ENCODE measurements at places on chromosomes 5 and 9.
A peak's percentile ranks its signal among the peaks of the same experiment; 100 is the strongest.

GRCh38 chr5:27590503-27590902 lies 552.1 kb upstream of the CDH9 start:
- DNase-seq: no peak

DNA sequence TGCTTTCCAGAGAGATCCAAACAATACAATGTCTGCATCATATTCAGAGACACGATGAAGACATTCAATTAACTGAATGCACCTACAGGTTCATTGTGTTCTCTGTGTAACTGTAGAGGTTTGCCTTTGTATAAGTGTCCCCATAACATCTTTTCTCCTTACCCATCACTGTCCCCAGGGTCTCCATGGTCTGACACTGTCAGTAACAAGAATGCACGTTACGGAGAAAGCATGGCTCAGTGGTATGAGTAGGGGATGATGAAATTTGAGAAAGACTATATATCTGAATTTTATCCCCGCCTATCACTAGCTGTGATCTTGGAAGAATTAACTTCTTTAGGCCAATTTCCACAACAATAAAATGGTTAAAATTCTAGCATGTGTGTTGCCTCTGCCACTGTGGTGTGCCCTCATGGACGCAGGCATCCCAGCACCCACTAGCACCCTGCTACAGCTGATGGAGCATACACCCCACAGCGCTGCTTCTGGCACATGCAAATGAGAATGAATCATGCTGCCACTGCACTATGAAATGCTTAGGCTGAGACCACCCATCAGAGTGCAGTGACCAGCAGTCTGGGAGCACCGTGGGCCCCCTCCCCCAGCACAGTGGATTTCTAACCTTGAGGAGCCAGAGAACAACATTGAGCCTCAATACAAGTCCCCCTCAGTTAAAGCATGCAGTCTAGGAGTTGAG lies 54.3 kb downstream of the RGMB start:
- DNase-seq: no peak

DNA sequence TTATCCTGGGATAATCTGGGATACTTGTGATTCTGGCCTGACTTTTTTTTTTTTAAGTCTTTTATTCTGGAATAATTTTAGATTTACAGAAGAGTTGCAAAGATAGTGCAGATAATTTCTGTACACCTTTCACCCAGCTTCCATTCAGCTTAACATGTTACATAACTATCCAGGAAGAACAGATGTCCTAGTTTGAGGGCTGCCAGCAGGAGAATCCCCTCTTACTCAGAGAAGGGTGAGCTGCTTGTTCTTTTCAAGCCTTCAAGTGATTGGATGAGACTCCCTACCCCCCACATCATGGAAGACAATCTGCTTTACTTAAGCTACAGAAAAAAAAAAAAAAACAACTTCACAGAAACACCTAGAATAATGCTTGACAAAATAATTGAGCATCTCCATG lies 254.2 kb downstream of the TRIM32 start:
- DNase-seq: no peak

- DNase-seq: no peak
Observed at GRCh38 chr5:16886793-16887345, 49.2 kb downstream of the MYO10 start.

DNA sequence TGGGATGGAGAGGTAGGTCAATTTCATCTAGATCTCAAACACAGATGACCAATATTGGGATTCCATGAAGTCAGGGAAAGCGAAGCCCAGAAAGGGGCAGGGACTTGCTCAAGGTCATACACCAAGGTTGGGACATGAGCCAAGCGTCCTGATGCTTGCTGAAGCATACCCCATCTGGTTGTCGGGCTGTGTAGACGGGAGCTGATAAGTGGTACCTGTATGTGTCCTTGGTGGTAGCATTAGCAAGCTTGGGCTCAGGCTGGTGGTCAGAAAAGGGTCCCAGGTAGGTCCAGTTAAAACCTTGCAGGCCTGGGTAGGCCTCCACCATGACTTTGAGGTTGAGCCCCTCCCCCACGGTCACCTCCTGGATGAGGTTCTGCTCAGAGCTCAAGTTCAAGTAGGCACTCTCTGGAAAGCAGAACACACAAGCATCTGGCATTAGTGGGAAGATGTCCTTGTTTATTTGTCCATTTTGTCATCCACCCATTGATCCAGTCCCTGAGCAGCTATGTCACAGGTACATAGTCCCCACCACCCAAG lies 13.2 kb downstream of the CSF1R start:
- no peak for DNase-seq

DNA sequence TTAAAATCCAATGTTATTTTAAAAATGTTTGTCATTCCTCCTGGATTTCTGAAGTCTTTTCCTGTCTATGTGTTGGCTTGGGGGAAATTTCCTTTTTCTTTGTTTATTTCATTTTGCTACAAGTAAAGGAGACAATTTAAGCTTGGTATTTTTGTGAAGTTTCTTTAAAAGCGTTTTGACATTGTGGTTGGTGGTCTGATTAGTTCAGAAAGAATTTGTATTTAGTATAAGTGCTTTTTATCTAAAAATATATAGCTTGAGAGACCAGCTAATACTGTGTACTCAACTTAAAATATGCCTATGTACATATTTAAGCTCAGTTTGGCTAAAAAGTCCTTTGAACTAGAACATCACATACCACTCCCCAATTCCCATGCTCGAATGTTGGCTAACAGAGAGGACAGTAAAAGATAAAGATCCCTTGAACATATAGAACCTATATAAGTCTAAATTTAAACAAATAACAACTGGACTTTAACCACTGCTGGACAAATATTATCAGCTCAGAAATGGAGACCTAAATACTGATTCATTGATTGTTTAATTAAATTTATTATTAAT lies 237.6 kb downstream of the TLE4 start:
- DNase-seq: no peak

- no peak for DNase-seq
Observed at GRCh38 chr5:175814691-175815090, 56.7 kb upstream of the CPLX2 start.

DNA sequence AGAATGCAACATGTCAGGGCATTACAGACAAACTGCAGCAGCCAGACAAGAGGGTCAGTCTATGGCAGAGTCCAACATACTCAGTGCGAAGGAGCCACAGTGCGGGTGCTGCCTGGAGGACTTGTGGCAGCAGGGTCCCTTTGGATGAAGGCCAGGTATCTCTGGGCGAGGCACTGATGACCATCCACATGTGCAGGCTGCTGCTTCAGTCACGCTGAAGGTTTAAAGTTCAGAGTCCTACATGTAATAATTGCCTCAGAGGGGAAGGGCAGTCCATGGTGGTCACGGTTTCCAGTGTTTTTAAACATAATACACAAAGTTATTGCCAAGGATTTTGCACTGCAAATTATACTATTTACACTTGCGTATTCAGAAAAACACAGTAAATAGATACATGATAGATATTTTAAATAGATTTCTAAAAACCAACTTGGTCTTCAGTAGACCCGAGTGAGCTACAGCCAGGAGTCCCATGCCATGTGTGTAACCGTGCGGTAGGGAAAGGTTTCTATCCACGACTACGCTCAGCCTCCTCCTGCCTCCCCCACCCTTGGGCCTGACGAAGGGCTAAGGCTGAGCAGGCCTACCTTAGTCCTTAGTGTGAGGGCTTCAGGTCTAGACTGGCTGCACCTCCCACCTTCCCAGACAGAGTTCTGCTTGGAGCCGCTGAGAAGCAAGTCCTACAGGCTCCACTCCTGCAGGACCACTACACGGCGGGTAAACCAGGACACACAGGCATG lies 76.2 kb downstream of the GPR21 start:
- no peak for DNase-seq

DNA sequence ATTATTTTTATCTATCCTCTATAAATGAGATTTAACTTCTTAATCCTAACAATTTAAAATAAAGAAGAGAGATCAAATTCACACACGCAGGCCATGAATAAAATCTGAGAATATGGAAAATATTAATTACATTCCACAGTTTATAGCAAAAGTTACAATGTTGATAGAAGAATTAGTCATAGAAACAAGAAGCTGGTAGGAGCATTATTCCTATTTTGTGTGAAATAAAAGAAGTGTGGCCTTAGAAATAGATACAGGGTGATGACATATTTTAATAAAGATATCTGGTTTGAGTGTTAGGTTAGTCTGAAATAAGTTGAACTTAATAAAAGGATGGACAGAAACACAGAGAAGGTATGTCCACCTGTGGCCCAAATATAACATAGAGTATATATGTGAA lies 790.4 kb upstream of the NUDT12 start:
- DNase-seq: no peak

DNA sequence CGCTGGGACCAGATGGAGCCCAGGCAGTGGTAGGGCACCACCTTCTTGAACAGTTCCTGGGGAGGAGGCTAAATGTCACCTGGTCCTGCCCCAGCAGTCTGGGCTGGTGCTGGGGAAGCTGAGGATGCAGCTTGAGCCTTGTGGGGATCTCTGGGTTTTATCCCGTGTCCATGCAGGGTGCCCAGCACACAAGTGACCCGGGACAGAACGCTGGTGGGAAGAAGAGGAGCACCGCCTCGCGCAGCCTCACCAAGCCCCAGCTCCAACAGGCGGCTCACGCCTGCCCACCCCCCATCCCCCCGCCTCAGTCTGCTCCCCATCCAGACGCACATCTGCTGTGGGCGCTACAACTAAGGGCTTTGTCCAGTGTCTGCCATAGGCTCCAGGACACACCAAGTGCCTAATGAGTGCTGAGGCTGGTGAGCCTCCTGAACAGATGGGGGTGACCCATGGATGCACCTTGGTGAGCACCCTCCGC lies 13.8 kb downstream of the RALGDS start:
- DNase-seq: no peak

DNA sequence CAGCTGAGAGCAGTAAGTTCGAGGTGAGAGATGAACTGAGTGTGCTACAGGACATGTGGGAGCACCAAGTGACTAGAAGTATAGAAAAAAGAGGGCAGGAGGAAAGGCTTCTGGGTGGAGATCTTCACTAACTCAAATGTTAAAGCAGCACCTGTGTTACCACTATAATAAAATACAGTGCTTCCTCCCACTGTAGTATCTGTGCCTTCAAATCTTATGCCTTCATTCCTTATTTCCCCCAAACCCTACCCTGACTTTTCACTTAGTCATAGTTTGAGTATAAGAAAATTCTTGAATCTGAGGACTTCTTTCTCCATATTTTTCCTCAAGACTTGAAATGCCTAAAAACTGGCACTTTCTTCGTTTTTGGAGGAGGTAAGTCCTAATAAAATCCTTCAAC lies 61.8 kb downstream of the ALDH1A1 start:
- DNase-seq: no peak

GRCh38 chr9:21160178-21160577 lies 6.3 kb downstream of the IFNA21 start:
- no peak for DNase-seq

DNA sequence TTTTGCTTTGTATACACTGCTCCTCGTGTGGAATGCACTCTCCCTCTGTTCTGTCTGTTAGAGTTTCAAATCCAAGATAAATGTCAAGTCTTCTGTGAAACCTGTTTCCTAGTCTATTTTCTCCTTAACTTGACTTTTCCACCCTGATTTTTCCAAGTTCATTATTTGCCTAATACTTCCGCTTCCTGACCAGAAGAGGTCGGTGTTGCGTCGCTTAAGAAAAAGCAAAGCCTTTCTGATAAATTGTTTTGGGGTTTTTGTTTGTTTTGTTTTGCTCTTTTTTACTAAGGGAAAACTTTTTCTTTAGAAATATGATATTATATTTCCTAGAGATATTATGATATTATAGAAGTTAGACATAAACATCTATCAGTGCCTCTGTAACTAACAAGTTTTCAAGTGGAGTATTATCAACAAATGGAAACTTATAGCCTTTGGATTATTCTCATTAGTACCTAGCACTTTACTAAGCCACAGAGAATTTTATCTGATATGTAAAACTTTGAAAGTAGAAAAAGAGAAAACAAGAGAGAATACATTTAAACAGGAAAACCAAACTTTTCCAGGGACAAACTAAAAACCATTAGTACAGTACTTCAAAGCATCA lies 55.8 kb downstream of the PHAX start:
- DNase-seq: peak; percentile 1

GRCh38 chr5:60447488-60447920 lies 252.5 kb downstream of the DEPDC1B start:
- no peak for DNase-seq

DNA sequence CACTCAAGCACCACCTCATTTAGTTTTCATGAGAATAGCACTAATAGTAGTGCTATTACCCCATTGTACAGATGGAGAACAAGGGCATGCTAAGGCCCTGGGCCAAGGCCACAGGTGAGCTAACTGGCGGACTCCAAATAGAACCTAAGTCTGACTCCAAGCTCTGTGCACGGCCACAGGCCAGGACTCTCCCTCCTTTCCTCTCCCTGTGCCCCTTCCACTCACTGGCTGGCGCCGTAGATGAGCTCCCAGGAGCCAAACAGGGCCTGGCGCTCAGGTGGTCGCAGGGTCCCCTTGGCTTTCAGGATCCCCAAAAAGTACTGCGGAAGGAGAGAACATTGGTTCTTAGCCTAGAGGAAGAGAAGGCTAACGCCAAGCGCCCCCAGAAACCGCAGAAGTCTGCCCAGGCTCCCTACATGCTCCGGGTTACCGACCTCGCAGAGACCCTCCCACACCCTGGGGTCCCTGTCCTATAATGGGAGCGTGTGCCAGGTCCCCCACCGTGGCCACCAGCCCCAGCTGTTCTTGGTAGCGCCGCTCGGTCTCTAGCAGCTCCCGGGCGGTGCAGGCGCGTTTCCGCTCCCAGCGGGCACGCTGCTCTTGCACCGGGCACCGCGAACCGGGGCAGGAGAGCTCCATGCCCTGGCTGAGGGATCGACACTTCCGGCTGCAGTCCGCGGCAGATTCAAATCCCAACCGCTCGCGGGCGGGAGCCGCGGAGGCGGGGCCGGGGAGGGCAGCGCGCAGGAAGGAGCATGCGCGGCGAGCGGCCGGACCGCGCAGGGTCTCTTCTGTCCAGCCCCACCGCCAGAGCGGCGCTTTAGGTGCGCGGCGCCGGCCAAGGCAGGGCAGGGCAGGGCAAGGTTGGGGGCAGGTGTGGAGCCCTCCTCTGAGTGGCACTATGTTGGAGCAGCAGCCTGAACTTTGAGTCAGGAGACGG lies at the start of gene ARHGEF39:
Gene ARHGEF39 (minus strand): TSS at position 665 of the 940 bp plus-strand sequence. CDS start 26 bp downstream, at position 639.
- DNase-seq: peak; percentile 68

- no peak for DNase-seq
Observed at GRCh38 chr5:42749020-42749419, 7.6 kb upstream of the CCDC152 start.

GRCh38 chr9:136630662-136630992 lies 32.1 kb upstream of the EGFL7 start:
- no peak for DNase-seq

DNA sequence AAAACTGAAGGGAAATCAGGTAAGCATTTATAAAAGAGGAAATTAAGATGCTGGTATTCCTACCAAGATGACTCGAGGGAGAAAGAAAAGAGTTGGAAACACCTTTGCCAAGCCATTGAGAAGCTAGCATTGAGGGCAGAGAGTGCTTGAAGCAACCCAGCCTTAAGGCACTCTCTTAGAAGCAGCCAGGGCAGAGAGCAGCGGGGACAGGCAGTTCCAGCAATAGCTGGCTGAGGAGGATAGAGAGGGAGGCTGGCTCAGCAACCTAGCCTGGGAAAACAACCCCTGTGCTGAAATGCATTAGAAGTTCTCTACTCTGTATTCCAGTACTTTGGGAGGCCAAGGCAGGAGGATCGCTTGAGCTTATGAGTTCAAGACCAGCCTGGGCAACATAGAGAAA lies 40.3 kb upstream of the HSPA9 start:
- no peak for DNase-seq

Measured in hypothalamus (tissue), 51 donors.